T-helper 1 cell treated with Interleukin-12 subunit alpha and Interleukin-12 subunit beta and Interleukin-4 antibody, amounts not matched to agents 30 ng/mL and 1 ng/mL, for 36 hours (primary cell): ENCODE measurements at places on chromosomes 2 and 18. TPM values are rescaled to one million over a fixed set of nuclear protein-coding genes. Genes with fewer than 3 reads are reported as not detected.

Gene SCYGR4
- not detected in 2 replicates for total RNA-seq

Gene CCBE1
- not detected in 2 replicates for total RNA-seq

Gene NYAP2
- total RNA-seq: not detected in 2 replicates

Gene RMC1
- 59.8 and 63.8 TPM in 2 replicates for total RNA-seq

Gene MEP1B
- total RNA-seq: 0.10 TPM in 1 of 2 replicates, not detected in the other

Gene ZNF892
- 3.2 and 3.9 TPM in 2 replicates for total RNA-seq

Gene RNF25
- total RNA-seq: 23.8 and 26.9 TPM in 2 replicates

Gene IL1RL1
- 16.0 and 16.2 TPM in 2 replicates for total RNA-seq

Gene TRIM43
- not detected in 2 replicates for total RNA-seq

Gene DSG4
- total RNA-seq: not detected in 2 replicates
